Hindlimb muscle (tissue), 1 donor: ENCODE measurements at places on chromosomes 5 and 9.
A peak's percentile ranks its signal among the peaks of the same experiment; 100 is the strongest.

GRCh38 chr9:4548811-4549725 is 58.8 kb downstream of the SLC1A1 start:
- DNase-seq: peak; percentile 15

GRCh38 chr9:33437898-33438297 is 9.5 kb downstream of the AQP3 start:
- no peak for DNase-seq

DNA sequence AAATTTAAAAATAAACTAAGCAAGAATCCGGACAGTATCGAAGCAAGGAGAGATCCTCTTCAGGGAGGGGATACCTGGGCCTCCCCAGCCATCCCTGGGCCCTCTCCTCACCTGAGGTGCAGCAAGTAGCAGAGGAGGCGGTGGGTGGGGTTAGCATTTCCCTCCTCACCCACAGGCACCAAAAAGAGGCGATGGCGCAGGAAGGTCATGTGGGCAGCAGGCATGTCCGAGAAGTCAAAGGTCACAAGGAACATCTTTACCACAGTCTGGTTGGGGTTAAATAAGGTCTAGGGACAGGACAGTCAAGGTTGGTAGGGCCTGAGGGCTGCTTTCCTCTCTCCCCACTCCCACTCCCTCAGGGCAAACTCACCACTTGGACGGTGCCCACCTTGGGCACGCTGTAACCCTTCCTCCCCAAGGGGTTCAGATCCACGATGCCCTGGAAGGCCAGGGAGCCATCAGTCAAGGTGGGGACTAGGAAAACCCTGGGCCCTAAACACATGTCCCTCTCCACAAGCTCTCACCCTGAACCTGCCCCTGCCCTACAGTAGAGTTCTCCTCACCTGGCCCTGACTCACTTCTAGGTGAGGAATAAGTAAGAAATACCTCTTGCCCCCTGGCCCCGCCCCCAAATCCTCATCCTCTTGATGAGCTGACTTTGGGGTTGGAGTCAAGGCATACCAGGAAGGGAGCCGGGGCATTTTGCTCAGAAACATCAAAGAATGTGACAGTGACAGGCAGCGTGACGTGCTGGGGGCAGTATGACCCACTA is 2.8 kb upstream of the STOML2 start:
- DNase-seq: no peak

DNA sequence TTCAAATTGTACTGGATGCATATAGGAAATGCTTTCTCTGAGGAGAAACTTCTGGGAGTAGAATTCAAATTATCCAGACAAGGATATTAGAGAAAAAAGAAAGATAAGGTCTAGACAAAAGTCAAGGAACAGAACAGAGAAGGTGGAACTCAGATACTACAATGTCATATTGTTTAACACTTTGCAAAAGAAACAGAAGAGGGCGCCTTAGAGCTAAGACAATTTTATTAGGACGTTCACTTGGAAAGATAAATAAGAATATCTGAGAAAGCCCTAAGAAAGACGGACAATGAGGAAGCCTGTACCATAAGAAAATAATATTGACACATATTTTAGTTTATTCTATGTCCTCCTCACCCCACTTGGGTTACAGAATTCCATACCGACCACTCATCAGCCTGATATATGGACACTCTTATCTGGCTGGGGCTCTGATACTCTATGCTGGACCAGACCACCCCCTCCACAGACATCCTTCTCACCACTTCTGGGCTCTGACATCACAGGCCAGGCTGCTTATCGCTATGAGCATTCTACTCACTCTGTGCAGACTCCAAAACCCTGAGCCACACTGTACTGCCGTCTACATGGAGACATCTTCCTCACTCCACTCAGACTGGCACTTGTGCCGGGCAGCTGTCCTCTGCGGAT is 9.1 kb upstream of the AK3 start:
- DNase-seq: peak; percentile 19

GRCh38 chr5:33230467-33231078 is 210.2 kb upstream of the TARS1 start:
- DNase-seq: no peak

- no peak for DNase-seq
Measured at GRCh38 chr5:53464722-53465121, 15.7 kb upstream of the FST start.
